ENCODE measurements at places on chromosomes 3 and 15.

- no peak for DNase-seq
These were observed 41.2 kb downstream of the PARP15 start for GRCh38 chr3:122618614-122619013.

DNA sequence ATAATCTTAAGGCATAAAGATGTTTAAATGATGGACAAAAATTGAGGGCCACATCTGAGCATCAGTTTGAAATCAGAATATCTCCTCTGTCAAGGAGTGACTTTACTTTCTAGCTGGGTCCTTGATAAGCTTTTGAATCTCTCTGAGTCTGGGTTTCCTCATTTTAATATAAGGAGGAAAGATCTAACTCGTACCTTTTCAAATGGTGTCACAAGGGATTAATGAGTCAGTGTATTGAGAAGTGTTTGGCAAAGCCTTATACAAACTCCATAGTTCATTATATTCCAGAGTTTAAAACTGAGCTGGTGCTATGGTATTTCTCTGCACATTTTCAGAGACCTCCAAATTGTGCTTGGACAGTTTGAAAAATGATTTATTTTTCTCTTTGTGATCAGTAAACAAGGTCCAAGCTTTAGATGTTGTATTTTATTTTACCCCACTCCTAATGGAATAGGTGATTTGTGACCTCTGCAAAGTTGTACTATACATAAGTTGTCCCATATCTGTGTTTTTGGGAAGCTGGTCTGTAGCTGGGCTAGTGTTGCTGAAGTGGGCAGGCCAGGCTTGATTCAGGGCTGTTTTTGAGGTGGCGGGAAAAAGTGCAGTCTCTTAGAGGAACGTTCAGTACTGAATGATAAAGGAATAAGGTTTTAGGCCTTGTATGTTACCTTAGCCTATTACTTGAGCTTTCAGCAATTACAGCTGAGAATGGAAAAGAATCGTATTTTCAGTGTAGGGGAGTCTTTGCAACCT lies 5.6 kb downstream of the FNDC3B start:
- no peak for DNase-seq

- DNase-seq: no peak
These were observed 22.2 kb downstream of the TMEM212 start for GRCh38 chr3:171865191-171865865.

DNA sequence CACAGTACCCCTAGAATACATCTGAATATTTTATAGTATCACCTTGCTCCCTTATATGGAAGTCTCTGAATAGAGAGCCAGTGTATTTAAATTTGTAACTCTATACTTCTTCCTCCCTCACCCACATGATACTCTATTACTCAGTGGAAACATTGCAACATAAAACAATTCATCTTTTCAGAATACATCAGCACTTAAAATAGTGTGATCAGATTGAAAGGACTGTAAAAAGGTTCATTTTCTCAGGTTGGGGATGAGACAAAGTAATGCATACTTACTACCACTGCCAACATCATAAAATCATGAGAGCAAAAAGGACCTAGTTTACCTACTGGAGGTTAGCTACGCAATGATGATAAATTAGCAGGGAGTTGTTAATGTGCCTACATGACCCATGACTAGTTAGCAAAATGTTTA lies 13.8 kb upstream of the THRB start:
- peak; percentile 26 for DNase-seq

GRCh38 chr3:169641167-169641566 lies 22.3 kb downstream of the MECOM start:
- no peak for DNase-seq

DNA sequence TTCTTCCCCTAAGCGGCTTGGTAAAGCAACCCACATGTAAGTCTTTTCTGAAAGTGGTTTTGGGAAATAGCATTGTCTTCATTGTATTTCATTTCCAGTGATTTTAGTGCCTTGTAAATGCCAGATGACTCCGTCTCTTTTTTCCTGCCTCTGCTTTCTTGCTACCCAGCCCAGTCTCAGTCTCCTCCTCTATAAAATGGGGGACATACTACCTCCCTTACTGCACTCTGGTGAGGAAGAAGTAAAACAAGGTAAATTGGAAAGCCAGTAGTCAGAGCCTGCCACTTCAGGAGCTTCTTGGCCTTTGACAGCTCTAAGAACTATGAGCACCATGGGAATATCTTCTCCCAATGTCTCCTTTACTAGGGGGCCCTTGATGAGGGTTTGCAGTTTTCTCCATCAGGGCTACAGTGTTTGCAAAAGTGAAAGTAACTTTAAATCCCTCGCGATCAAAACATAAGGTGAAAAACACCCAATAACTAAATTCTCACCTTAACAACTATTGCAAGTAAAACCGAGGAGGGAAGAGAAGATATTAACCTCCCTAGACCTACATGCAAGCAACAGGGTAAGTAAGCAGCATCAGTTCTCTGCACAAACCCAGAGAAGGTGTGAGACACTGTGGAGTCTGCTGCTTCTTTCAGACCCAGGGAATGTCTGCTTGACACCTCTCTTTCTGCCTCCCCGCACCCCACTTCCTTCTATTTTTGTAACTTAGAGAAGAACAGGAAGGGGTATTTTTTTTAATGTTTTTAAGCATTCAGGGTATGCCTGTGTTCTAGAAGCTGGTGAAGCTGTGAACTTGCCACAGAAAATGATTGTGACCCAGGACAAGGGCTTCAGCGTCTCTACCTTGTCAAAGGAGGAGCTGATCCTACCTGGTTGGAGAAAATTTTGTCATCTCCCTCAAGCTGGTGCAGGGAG lies 159.1 kb upstream of the EOMES start:
- no peak for DNase-seq

GRCh38 chr3:23219552-23219951 lies 16.4 kb downstream of the UBE2E2 start:
- DNase-seq: no peak

DNA sequence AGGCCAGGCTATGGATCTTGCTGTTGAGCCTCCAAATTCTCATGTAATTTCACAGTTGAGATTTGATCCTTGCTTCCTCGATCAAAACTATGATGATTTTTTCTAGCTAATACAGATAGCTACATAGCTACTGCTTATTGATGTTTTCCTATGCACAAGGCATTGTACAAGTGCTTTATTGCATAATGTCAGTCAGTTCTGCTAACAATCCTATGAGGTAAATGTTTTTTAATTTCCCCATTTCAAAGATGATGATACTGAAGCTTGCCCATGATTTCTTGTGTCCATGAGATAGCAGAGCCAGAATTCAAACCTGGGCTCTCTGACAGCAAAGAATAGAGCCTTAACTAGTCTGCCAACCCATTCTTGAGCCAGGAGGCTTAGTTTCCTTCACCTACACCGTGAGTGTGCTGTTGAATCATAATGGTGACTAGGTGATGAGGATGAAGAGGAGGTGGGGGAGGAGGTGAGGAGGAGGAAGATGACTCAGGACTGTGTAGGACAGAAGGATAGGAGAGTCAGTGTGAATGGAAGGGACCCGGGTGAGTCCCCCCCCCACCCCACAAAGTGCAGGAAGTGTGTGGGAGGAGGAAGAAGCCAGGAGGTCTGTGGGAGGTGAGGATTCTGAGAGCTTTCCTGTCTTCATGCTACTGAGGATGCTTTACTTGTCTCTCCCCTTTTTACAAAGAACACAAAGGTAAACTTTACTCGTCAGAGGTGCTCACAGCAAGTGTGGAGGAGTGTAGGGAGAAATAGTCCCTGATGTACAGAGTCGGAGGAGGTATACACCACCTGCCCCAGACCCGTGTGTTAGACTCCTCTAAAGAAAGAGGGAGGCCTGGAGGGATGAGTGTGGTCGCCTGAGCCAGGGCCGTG lies 3.6 kb downstream of the TAGLN3 start:
- no peak for DNase-seq

GRCh38 chr3:197212290-197212689 lies 86.1 kb downstream of the DLG1 start:
- no peak for DNase-seq

- DNase-seq: peak; percentile 35
These were observed 4.4 kb downstream of the TERC start for GRCh38 chr3:169760479-169760878.

DNA sequence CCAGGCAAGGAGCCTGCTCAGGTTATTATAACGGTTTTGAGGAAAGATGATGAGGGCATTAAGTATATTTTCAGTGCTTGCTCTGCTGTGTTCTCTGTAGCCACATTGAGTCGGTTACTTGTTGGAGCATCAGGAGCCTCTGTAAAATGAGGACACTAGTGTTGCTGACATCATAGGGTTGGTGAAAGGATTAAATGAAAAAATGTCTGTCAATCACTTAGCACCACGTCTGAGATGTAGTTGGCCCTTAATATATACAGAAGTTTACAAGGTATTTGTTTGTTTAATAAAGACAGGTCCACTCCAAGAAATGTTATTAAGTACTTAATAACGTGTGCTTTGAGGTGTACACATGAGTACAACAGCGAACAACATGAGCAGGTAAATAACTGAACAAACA lies 735 bp upstream of the SLC25A26 start:
- no peak for DNase-seq

- no peak for DNase-seq
These were observed 47.6 kb upstream of the ATP1B3 start for GRCh38 chr3:141828890-141829289.

DNA sequence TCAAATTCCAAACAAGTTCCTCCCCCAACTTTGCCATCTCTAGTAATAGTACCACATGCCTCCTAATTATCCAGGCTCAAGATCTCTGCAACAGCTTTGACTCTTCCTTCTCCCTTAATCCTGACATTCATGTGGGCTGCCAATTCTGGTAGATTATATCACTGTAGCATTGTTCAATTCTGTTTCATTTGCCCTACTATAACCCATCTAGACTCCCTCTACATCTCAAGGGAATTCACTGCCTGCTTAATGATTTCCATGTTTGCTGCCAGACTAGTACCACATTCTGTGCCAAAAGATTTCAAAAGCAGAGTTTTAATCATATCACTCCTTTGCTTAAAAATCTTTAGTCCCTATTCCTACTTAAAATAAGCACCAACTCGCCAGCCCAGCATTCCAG lies 34.6 kb upstream of the PPIB start:
- no peak for DNase-seq

DNA sequence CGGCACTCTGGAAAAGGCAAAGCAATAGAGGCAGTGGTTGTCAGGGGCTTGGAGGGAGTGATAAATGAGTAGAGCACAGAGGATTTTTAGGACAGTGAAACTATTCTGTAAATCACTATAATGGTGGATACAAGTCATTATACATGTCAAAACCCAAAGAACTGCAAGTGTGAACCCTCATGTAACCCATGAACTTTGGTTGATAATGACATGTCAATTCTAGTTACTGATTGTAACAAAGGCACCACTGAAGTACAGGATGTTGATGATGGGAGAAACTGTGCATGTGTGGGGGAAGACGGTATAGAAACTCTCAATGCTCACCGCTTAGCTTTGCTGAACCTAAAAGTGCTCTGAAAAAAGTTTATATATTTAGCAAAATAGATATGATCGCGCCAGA lies 36.0 kb downstream of the BTLA start:
- no peak for DNase-seq

DNA sequence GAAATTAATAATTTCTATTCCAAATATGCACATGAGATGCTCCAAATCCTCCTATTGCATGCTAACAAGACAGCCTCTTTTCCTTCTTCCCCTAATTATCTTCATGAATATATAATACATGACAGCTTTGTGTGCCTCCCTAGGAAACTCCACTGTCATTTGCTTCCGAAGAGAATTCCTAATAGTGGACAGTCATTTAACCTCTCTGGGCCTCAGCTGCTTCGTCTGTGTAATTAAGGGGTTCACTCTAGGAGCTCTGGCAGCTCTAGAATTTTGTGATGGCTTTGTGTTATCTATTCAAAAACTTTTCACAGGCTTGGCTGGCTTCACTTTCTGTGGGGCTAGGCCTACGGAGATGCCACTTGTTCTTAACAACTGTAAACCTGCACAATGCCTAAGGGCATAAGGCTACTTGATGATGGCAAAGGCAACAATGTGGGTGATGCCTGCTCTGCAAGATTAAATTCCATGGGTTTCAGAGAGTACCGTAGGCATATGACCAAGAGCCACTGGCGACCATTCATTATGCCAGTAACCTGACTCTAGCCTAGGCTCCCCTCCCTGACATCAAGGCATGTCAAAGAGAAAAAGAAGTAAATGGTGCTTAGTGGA lies 333.8 kb upstream of the UMPS start:
- no peak for DNase-seq

GRCh38 chr3:43499256-43499655 lies 122.6 kb downstream of the ANO10 start:
- no peak for DNase-seq

GRCh38 chr3:66415867-66416428 lies 84.9 kb downstream of the LRIG1 start:
- DNase-seq: no peak

DNA sequence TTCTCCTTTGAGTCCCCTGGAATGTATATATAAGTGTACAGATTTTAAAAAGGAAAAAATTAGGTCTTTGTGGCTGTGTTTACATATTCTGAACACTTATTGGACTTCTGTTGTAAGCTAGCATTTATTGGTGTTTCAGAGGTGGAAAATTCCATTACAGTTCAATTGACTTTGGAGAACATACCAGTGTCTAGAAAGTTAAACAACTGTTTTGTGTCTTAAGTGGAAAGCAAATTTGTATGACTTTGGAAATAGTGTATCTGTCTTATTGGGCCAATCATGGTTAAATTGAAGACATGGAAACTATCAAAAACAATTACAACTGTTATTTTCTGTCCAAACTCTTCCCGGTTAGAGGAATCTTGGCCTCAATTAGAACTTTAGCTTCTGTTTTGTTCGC lies 265.0 kb upstream of the C2CD4B start:
- DNase-seq: no peak

DNA sequence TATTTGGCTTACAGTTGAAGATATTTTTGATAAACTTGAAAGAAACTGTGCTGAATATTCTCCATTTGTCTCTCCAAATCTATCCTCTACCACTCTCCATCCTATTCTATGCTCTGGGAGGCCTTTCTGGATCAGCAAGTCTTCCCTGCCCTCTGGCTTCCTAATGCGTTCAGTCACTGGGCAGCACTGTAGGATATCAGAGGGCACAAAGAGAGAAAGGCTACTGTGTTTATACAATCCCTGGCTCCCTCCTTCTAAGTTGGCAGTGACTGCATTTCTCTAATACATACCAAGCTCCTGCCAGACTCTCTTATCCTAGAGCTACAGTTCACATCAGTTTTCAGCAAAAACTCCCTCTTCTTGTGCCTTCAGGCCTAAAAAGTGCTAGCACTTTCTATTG lies 102.1 kb upstream of the FHIT start:
- no peak for DNase-seq

DNA sequence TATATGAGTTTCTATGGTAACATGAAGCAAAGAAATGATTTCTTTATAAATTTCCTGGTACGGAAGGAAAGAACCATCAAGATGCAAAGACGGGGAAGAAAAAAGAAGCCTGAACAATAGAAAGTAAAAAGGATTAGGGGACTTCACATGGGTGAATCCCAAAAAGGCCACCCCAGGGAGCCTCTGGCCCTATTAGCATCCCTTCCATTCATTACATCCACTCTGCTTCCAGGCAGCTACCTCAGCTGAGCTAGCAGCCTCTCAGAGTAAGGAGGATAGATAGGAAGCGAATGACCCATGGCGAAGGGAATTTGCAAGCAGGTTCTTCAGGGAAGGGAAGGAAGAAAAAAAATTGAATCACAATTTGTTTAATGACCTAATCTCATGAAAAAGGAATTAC lies 81.6 kb downstream of the GABRB3 start:
- no peak for DNase-seq

All from HFF-Myc (cell line).